Left renal cortex interstitium (tissue), 4 donors: ENCODE measurements at places on chromosomes 3 and 15.

- DNase-seq: no peak
Observed at GRCh38 chr15:64006642-64007041, 39.6 kb downstream of the DAPK2 start.

DNA sequence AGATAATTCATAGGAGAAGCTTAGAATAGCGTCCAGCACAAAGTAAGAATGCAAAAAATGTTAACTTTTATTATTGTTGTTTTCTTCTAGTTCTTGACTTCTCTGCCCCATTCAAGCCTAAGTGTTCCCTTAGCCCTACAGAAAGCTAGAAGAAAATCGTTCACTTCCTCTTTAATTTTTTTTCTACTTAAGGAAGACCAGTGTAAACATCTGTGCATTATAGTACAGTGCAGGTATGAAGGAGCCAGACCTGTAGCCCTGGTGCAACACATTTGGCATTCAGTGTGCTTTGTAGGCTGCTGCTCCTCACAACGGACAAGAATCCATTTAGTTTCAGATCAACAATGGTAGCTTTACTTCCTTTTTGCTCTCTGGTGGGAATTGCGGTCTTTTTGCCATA is 127.8 kb upstream of the SLC7A14 start:
- DNase-seq: no peak

DNA sequence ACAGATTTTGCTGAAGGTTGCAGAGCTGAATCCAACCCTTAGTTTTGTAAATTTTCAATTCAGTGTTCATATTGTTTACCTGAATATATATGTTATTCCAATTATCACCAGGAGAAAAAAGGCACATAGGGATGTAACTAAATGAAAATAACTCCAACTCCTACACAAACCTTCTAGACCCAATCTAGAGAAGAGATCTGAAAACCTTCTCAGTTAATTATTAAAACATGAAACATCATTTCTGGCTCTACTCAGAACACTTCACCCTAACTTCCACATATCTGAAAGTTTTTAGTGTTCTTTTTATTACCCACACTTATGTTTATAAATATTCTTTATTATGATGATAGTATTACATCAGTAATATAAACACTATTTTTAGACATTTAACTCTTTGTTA is 76.6 kb downstream of the LRRFIP2 start:
- DNase-seq: no peak

DNA sequence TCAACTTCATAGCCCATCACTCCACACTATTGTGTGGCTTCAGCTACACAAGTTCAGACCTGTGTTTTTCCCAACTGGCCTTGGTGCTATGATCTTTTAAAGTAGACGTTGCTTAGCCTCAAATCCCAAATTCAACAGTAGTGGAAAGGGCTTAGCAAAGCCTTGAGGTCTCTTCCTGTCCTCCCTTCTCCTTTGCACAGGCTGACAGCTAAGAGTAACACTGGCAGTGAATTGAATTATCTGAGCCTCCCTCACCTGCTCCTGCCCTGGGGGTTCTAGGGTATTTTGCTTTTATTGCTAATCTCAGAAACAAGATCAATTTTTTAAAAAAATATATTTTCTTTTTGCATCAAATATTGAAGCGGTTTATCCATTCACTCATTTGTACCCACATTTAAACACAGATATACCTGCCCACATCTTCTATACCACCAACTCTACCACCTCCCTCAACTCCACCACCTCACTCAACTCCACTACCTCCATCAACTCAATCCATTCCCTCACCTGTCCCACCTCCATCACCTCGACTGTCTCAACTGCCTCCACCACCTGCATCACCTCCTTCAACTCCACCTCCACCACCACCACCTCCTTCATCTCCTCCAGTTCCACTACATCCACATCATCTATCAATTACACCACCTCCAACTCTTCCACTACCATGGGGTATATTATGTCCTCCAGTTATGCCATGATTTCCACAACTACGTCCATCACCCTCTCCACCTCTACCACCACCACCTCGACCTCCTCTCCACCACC is 10.1 kb upstream of the FGD5 start:
- no peak for DNase-seq

- DNase-seq: no peak
Observed at GRCh38 chr3:196654735-196655090, 15.2 kb downstream of the NRROS start.

- no peak for DNase-seq
Observed at GRCh38 chr3:183485585-183485984, 57.2 kb upstream of the MCF2L2 start.

DNA sequence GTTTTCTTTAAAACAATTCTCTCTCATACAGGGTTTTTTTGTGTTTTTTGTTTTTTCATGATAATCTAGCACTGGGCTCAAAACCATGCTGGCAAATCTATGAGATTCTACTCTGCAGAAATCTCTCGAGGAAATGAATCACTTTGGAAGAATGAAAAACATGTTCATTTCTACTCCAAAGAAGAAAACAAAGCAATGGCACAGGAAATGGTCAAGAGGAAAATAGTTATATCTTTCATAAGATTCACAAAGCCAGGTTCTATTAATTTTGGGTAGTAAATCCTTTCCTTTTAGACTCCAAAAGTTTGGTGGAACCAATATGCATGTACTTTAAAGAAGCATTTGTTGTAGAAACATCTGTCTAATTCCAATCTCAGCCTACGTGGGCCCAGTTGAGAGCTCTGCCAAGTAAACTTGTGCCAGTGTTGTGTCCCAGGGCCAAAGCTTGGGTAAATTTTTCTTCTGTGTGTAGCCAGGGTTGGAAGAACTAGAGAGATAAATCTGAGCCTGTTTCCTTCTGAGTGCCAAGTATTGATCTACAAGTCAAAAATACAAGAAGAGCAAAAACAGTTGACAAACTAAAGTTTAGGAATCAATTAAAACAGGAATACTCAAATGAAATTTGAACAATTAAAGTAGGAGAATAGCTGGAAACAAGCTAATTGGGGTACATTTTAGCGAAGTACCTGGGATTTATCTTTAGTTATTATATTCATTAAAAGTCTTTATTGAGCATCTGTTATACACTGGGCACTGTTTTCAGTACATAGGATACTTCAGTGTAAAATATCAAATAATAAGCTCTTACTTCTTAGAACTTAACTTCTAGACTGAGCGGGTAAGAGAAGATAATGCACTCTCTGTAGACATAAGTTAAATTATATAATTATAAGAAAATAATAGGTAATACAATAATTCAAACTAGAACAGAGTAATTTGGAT is 657.5 kb upstream of the NECTIN3 start:
- no peak for DNase-seq

DNA sequence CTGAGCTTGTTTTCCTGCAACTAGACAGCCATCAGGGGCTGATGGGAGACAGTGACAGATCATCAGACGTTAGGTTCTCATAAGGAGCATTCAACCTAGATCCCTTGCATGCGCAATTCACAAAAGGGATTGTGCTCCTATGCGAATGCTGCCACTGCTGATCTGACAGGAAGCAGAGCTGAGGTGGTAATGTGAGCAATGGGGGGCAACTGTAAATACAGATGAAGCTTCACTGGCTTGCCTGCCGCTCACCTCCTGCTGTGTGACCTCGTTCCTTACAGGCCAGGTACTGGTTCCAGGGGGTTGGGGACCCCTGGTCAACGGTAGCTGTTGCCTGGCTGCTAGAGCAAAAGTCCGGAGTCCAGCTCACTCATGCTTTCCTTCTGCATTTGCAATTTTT is 26.4 kb upstream of the KCNAB1 start:
- DNase-seq: no peak

- peak; percentile 9 for DNase-seq
Observed at GRCh38 chr3:41881233-41881821, 80.6 kb downstream of the ULK4 start.

- no peak for DNase-seq
Observed at GRCh38 chr3:186261638-186262037, 100.4 kb downstream of the DGKG start.

- DNase-seq: no peak
Observed at GRCh38 chr15:48313216-48313615, 18.0 kb upstream of the DUT start.

GRCh38 chr3:23108451-23109057 is 94.6 kb upstream of the UBE2E2 start:
- no peak for DNase-seq

- no peak for DNase-seq
Observed at GRCh38 chr3:143266927-143267326, 147.4 kb downstream of the CHST2 start.
